ENCODE measurements at places on chromosomes 6 and 20.

DNA sequence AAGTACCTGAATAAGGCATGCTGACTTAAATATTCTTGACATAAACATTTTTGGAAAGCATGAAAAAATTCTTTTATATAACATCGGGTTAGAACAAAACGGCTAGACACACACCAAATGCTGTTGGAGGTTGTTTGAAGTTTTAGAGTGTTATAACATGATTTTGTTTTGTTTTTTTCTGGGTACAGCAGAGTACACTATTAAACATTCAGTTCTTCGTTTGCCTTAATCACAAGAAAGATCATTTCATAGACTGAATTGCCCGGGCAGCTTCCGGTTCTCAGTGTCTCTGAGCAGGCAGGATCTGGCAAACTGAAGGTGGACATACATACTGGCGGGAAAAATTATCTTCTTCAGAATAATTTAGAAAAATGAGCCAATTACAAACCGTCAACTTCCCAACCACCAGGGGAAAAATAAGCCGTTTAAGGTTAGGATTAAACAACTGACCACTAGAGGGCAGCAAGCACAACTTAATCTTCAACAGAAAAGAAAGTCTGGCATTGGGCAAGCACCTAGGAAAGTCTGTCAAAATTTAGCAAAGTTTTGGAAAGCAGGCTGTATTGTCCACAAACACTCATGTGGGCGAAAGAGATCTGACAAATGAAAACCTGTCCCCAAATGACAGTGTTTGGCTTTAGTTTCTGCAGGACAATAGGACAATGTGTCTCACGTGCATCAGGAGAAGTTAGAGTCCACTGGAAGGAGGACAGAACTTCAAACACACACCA lies 15.0 kb downstream of the ZNF217 start:
- DNase-seq: peak; percentile 68

GRCh38 chr6:108564178-108564577 lies 3.5 kb downstream of the FOXO3 start:
- DNase-seq: no peak

DNA sequence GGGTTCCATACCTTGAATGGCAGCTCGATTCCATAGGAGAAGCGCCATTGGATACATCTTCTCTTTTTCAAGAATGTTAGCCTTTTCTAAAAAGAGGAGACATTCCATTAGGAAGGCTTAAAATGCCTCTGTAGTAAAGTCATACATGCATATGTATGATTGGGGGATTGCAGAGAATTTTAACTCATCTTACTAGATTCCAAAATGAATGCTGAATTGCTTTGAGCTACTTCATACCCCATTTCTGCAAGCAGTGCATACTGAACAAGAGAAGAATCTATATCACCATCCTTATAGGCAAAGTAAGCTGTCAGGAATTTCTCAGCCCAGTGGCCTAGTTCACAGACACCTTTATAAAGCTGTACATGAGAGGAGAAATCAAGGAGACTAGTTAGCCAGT lies 80.3 kb downstream of the NDUFAF5 start:
- no peak for DNase-seq

- DNase-seq: no peak
Observed at GRCh38 chr6:111499269-111499793, 16.3 kb upstream of the REV3L start.

GRCh38 chr6:381742-382461 lies 9.7 kb upstream of the IRF4 start:
- DNase-seq: no peak

- DNase-seq: no peak
Observed at GRCh38 chr6:134452906-134453305, 135.0 kb upstream of the SGK1 start.
